Pancreas (tissue), 10 donors: ENCODE measurements at places on chromosomes 5 and 9. TPM values are rescaled to one million over a fixed set of nuclear protein-coding genes. Genes with fewer than 3 reads are reported as not detected.

VLDLR gene
- polyA plus RNA-seq = 16.5 TPM

DNAH5 gene
- polyA plus RNA-seq = 1.0 TPM

PCDHA12 gene
- 0.42 TPM for polyA plus RNA-seq

ADRB2 gene
- polyA plus RNA-seq = 0.70 TPM

PCDHGA7 gene
- polyA plus RNA-seq = 0.92 TPM

PCA3 gene
- not detected for polyA plus RNA-seq

TPPP gene
- polyA plus RNA-seq = 6.4 TPM

PHYKPL gene
- polyA plus RNA-seq = 78.9 TPM

PCDHGB4 gene
- 0.56 TPM for polyA plus RNA-seq

CNTNAP3 gene
- polyA plus RNA-seq = 0.92 TPM

TEK gene
- polyA plus RNA-seq = 0.91 TPM

SLC6A7 gene
- not detected for polyA plus RNA-seq

C9orf40 gene
- polyA plus RNA-seq = 1.3 TPM

GLDC gene
- polyA plus RNA-seq = 1.2 TPM

CDKN2A gene
- polyA plus RNA-seq = 4.3 TPM

PCDHB14 gene
- 2.9 TPM for polyA plus RNA-seq

RGS7BP gene
- 0.04 TPM for polyA plus RNA-seq

CBY3 gene
- not detected for polyA plus RNA-seq

LPAR1 gene
- 4.3 TPM for polyA plus RNA-seq

SLC34A3 gene
- polyA plus RNA-seq = 0.42 TPM

PLPP1 gene
- polyA plus RNA-seq = 34.9 TPM

SPATA31A3 gene
- not detected for polyA plus RNA-seq

IRX2 gene
- 1.8 TPM for polyA plus RNA-seq

SLC45A2 gene
- polyA plus RNA-seq = 0.08 TPM

ANKRD34B gene
- polyA plus RNA-seq = not detected

PKD2L2 gene
- 0.05 TPM for polyA plus RNA-seq

ADGRD2 gene
- polyA plus RNA-seq = not detected

GRXCR2 gene
- not detected for polyA plus RNA-seq

ZFP2 gene
- 1.6 TPM for polyA plus RNA-seq

GZMA gene
- 0.42 TPM for polyA plus RNA-seq

SYNPO gene
- polyA plus RNA-seq = 28.8 TPM
